ENCODE measurements at places on chromosomes 16 and 17. TPM values are rescaled to one million over a fixed set of nuclear protein-coding genes. Genes with fewer than 3 reads are reported as not detected.

ZNF287 gene
- total RNA-seq = 7.9 TPM

SCO1 gene
- total RNA-seq = 23.6 TPM

RASL10B gene
- 0.39 TPM for total RNA-seq

NPIPB8 gene
- 2.0 TPM for total RNA-seq
